ENCODE measurements at places on chromosomes 5 and 9.

DNA sequence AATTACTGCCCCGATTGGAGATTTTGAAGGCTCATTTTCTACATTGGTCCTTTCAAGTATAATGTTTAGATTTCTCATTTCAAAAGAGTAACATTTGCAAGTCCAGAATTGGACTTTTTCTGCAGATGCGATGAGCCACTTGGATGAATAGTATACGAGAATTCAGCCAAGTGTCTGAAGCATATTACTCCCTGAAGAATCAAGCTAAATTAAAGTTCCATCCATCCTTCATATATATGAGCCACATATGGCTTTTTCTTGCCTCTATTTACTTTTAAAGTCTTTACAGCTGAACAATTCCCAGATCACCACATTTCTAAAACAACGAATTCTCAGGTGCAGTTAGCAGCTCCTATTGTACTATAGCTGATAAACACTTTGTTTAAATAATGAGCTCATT lies 288.7 kb downstream of the CEMIP2 start:
- DNase-seq, result no peak

GRCh38 chr5:72283358-72283757 lies 36.7 kb downstream of the MRPS27 start:
- DNase-seq, result no peak

DNA sequence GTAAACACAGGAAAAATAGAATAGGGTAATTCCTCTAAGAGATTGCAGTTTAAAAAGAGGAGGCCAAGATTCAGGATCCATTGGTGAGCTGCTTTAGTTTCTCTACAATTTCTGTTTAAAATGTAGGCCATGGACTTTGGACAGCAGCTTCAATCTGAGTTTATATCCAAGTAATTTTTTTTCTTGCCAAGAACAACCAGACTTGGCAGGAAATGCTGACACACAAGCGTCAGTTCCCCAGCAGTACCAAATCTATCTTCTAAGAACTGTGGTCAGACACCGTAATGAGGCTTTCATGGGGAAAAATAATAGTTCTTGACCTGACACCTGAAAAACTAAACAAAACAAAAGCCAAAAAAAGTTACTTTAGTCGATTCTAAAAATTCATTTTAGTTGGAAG lies 528.8 kb downstream of the CSNK1G3 start:
- no peak for DNase-seq

DNA sequence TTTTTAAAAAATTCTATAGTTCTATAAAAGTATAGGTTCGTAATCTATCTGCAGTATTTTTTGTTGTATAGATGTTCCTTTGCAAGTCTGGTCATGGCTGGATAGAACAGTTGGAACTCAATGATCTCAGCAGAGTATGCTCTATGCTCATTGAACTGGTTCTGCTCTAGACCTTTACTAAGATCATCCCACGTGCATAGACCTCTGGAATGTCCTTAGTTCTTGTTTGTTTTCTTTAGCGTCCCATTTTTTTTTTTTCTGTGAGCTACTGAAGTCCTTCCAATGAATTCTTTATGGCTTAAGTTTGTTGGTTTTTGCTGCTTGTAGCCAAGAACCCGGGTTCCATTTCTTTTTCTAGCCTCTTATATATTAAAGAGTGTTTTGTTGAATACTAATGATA lies 3.5 kb downstream of the TMEM38B start:
- DNase-seq, result no peak

DNA sequence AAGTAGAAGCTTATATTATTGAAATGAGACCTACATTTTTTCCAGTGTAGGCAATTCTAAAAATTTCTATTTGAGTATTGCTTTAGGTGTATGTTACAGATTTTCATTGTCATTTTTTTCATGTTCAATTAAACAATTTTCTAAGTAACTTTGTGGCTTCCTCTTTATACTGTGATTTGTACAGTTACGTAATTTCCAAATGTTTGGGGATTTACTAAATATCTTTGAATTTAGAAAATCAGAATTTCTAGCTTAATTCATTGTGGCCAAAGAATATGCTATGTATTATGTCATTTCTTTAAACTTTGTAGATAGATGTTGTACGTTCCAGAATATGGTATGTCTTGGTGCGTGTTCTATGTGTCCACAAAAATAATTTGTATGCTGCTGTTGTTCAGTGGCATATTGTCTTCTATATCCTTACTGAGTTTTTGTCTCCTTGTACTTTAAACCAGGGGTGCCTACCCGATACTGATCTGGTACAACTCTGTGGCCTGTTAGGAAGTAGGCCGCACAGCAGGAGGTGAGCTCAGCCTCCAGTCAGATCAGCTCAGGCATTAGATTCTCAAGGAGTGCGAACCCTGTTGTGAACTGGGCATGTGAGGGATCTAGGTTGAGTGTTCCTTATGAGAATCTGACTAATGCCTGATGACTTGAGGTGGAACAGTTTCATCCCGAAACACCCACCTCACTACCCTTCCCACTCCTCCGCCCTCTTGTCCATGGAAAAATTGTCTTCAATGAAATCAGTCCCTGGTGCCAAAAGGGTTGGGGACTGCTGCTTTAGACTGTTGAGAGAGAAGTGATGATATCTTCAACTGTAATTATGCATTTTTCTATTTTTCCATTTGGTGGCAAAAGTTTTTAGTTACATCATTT lies 63.5 kb downstream of the UBE2R2 start:
- DNase-seq, result no peak

GRCh38 chr9:72129271-72130156 lies 19.7 kb upstream of the GDA start:
- DNase-seq, result no peak

GRCh38 chr9:32251539-32251938 lies 132.9 kb upstream of the ACO1 start:
- peak; percentile 30 for DNase-seq

GRCh38 chr9:88388886-88389605 lies 802 bp downstream of the SPIN1 start:
- peak; percentile 51 for DNase-seq

GRCh38 chr9:72886386-72886785 lies 66.5 kb downstream of the ALDH1A1 start:
- DNase-seq, result no peak

GRCh38 chr5:122967085-122967484 lies 69.4 kb downstream of the PPIC start:
- DNase-seq, result no peak

Measured in HTR-8/SVneo (cell line).